Stimulated activated CD8-positive, alpha-beta memory T cell treated with anti-CD3 and anti-CD28 coated beads, Interleukin-4, amount 100 ng/mL, for 1 hour (primary cell): ENCODE measurements at places on chromosomes 2 and 18.

- DNase-seq, result no peak
These were observed 37.8 kb downstream of the CAPN13 start for GRCh38 chr2:30769481-30769780.

GRCh38 chr2:65331336-65332025 lies 100.9 kb downstream of the SPRED2 start:
- no peak for DNase-seq

GRCh38 chr2:217568289-217568971 lies 434.4 kb downstream of the TNS1 start:
- no peak for DNase-seq

- no peak for DNase-seq
These were observed 290.8 kb downstream of the CCDC85A start for GRCh38 chr2:56474412-56475158.
